ENCODE measurements at places on chromosomes 16 and 17.

- DNase-seq: no peak
These were observed 14.5 kb upstream of the MYCBPAP start for GRCh38 chr17:50493744-50494143.

DNA sequence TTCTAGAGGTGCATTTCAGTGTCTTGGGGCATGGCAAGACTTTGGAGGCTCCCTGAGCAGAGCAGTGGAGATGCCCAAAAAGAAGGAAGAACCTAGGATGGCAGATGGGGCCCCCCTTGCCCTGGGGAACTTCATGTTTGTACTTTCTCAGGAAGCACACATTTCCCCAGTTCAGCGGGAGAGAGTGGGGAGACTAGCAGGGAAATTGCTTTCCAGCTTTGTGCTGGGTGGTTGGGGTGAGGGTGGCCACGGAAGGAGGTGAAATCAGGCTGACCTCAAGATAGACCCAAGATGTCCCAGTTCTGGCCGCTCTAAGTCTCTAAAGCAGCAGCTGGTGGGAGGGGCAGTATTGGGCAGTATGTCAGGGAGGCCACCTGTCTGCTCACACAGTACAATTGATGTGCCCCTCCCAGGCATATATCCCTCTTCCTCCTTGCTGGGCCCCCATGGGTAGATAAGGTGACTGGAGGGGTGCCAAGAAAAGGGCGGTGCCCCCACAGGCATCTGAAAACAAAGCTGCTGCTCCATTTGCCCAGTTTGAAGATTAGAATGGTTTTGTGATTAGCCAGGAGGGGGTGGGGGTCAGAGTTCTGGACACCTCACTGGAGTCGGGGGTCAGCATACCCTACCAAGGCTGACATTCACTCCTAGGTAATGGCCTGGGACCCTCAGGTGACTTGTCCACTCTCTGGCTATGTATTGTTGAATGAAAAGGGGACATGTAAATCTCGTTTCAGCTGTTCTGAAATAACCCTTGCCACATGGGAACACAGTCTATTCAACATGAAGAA, 17.1 kb upstream of the NAGLU start:
- no peak for DNase-seq

- DNase-seq: no peak
These were observed 131.5 kb downstream of the SHISA9 start for GRCh38 chr16:13032911-13033310.

GRCh38 chr17:77886387-77886728, 72.1 kb upstream of the TNRC6C start:
- no peak for DNase-seq

DNA sequence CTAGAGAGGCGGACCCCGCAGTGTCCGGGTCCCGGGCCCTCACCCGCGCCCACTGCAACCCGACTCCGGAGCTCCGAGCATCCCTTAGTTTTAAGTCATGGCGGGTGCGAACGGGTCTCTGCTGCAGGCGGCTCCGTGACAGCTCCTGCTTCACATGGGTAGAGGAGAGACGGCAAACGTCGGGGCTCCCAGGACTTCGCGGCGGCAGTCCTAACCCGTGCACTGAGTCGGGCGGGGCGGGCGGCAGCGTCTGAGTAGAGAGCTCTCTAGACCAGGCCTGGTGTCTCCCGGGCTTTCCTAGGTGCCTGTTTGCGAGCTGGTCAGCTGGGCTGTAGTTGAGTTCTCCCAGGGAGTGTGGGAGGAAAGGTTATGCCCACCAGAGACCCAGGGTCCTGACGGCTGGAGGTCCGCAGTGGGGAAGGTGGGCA, 345 bp downstream of the TSC2 start:
- DNase-seq: no peak

DNA sequence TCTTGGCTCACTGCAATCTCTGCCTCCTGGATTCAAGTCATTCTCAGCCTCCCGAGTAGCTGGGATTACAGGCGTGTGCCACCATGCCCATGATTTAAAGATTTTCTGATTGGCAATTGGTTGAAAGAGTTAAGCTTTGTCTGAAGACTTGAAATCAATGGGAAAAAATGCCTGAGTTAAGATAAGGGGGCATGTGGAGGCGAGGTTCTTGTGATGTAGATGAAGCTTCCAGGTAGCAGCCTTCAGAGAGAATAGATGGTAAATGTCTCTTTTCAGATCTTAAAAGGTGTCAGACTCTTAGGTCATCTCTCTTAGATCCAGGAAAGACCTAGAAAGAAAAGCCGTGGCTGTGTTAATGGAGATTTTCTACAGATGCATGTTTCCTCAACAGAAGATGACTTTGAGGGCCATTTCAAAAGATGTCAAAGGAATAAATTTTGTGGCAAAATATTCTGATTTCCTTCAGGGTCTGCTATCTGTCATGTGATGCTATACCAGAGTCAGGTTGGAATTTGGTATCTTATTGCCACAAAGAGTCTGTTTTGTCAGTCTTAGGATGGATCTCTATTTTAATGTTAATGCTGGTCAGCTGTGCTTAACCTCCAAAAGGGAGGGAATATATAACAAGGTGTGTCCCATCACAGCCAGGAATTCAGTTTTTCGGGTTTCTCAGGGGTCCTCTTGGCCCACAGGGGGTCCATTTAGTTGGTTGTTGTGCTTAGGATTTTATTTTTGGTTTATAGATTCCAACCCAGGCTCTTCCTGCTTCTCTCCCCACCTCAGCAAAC, 58.3 kb upstream of the AKTIP start:
- no peak for DNase-seq

GRCh38 chr17:43430936-43431713, 32.3 kb downstream of the ARL4D start:
- DNase-seq: no peak

DNA sequence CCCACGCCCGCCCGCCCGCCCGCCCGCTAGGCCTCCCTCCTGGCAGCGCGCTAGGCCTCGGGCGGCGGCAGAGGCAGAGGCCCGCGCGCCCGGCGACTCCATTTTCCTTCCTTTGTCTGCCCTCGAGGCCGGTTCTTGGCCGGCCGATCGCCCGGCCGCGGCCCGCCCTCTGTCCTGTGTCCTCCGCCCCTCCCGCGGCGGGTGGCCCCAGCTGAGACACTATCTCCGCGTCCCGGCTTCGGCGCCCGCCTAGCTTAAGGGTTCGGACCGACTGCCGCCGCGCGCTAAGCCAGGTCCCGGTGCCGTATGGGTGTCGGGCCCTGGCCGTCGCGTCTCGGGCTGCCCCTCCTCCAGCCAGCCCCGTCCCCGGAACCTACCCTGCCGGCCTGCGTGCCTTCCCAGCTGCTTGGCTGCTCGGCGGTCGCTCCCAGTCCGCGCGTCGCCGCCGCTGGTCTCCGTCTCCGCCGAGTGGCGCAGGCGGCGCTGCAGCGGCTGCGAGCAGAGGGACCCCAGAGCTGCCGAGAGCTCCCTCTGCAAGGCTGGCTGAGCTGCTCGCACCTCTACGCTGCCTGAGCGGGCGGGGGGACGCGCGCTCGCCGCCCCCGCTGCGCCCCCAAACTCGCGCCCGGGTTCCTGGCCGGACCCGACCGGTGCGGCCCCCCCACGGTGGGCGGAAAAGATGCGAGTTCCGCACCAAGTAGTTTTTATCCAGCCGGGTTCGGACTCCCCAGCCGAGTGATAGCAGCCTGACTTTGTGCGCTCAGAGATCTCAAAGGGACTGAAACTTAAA, 787 bp downstream of the CTCF start:
- peak; percentile 32 for DNase-seq

DNA sequence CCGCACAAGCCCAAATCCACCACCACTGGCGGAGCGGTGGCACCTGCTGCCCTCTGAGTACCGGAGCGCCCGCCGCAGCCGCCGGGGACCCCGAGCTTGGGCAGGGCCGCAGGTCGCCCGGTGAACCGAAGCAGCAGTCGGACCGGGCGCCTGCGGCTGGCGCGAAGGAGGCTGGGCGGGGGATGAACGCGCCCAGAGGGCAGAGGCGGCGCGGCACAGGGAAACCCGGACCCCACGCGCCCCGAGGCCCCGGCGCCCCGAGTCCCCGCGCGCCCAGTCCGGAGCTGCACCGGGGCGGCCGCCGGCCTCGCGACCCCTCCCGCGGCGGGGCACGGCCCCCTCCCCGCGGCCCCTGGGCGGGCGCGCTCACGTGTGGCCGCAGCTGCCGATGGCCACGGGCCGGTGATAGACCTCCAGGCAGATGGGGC, 393 bp downstream of the RNF166 start:
- DNase-seq: no peak

DNA sequence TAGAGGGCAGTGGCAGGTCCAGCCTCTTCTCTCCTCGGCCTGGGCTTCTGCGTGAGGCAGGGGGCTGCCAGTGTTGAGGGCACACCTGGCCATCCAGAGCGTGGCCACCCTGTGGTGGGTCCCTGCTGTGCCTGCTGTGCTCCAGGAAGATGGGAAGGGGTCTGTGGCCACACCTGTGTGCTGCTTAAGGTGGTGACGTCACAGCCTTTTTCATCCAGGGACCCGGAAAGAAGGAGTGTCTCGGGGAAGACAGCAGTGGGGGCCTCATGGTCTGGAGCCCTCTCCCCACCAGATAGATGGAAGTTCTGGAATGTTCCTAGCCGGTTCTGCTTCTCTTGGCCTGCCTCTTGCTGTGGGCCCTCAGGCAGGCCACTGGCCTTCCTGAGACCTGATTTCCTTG, 36.5 kb downstream of the ACTG1 start:
- no peak for DNase-seq

DNA sequence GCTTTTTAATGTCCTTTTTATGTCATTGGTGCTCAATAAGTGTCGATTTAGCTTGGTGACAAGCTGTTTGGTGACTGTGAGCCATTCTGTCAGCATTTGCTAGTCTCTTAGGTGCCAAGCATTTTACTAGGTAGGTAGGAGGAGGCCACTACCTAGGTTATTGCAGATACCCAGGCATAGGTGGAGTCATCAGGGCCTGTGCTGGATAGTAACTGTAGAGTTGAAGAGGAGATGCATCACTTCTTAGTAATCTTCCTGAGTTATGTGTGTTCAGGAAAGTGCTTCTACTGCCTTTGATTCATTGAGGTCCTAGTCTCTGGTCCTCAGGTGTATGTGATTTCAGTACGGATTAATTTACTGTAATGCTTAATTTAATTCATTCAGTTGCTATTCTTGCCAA, 17.7 kb downstream of the USP10 start:
- no peak for DNase-seq

- DNase-seq: no peak
These were observed 558 bp upstream of the ZFHX3 start for GRCh38 chr16:73048292-73049080.

- DNase-seq: no peak
These were observed 126.1 kb upstream of the PLCG2 start for GRCh38 chr16:81652798-81653505.

GRCh38 chr16:5635331-5635730, 537.7 kb upstream of the EEF2KMT start:
- no peak for DNase-seq

DNA sequence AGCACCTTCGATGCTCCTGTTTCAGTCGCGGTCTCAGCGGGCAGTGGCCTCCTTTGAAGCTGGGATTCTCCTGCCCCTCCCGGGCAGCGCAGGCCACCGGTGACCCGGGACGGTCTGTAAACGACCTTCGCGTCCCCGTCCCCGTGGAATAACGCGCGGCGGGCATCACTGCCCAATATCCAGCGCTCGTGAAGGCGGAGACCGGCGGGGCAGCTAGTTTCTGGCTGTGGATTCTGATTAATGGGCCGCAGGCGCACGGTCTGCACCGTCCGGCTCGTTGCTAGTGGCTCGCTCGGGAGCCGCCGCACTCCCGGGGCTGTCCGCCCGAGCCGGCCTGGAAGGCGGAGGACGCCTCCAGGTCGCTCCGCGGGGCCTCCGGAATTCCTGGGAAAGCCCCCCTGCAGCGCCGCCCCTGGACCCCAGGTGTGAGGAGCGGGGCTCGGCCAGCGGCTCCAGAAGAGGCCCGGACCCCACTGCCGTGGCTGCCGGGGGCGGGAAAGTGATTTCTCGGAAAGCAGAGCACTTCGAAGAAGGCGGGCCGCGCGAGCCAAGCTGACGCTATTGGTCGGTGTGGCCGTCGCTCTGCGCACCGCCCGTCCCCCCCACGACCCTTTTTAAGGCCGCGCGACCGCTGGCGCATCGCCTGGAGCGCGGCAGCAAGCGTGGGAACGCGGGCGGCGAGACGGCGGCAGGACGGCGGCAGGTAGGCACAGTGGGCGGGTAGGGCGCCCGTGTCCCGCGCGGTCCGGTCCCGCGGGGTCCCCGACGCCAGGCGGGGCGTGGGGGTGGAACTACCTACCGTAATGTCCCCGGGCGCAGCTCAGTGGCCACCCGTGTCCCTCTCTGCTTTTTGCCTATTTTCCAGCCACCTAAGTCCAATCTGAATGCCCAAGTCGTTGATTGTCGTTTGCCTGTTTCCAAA, at the start of gene IRF8:
Gene IRF8 (plus strand): TSS at position 642 of the 922 bp plus-strand sequence. CDS start 3,854 bp downstream, outside the sequence.
- DNase-seq: peak; percentile 37

DNA sequence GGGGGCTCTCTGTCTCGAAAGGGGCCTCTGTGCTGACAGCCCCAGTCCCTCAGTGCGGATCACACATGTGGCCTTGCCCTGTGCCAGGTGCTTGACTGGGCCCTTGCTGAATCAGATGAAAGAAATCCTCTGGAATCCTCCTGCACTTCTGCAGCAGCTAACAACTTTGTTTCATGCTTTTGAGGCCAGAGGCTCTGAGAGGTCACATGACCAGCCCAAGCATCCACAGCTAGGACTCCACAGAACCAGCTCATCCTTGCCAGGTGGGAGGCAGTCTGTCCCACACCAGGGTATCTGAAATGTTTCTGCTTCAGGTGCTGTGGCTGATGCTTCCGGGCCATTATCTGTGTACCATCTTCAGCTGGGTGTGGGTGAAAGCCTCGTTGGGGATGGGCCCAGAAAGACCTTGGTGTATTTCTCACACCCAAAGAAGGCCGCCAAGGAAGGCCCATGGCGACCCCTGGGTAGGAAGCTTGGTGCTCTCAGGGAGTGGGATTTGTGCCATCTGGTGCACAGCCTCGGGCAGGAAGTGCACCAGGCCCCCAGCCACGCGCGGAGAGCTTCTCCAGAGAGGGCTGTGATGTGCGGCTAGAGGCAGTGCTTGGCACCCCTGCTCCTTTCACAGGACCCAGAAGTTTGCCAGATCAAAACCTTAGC, 143.8 kb downstream of the CLEC16A start:
- DNase-seq: no peak

GRCh38 chr17:2050300-2051060, 4.4 kb upstream of the HIC1 start:
- DNase-seq: peak; percentile 53

DNA sequence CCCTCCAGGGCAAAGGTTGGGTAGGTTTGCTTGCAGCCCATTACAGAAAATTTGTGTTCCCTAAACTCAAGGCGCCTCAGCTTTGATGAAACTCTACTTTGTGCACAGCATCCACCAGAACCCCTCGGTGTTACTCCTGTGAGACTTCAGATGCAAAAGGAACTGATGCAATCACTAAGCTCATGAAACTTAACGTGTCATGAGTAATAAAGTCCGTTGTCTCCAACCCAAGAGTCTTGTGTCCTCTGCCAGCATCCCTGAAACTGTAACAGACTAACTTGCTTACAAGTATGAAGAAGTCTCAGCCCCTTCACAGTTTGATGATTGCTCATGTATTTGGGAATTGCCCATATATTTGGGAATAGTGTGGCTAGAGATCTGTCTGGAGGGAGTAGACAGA, 74.8 kb upstream of the MARCHF10 start:
- DNase-seq: no peak
